ENCODE measurements at places on chromosomes 5 and 9. TPM values are rescaled to one million over a fixed set of nuclear protein-coding genes. Genes with fewer than 3 reads are reported as not detected.
A peak's percentile ranks its signal among the peaks of the same experiment; 100 is the strongest.

Gene RASGEF1C
- total RNA-seq: not detected

Gene PCDHGA8
- 1.1 TPM for total RNA-seq

Gene STXBP1
- 21.2 TPM for total RNA-seq

Gene ACOT12
- total RNA-seq: not detected

Gene KCNN2
- total RNA-seq: 2.7 TPM

DNA sequence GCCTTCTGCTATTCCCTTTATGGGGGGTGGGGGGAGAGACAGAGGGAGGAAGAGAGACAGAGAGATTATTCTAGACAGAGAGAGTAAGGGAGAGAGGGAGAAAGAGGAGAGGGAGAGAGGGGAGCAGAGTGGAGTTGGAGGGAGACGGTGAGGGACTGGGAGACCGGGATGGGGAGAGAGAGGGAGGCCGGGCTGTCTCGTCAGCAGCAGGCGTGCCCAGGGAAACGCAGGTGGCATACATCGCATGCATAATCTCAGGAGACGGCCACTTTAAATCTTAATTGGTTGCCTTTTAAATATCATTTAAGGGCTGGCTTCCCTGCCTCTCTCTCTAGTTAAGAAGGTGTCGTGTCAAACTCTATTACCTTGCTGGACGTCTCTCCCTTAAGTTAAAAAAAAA lies 8.4 kb downstream of the IRX4 start:
- H3K27ac ChIP-seq: no peak overlapping the region
- DNase-seq: no peak
- peaks cover 12% of the 10 kb centered on the region for H3K27me3 ChIP-seq

DNA sequence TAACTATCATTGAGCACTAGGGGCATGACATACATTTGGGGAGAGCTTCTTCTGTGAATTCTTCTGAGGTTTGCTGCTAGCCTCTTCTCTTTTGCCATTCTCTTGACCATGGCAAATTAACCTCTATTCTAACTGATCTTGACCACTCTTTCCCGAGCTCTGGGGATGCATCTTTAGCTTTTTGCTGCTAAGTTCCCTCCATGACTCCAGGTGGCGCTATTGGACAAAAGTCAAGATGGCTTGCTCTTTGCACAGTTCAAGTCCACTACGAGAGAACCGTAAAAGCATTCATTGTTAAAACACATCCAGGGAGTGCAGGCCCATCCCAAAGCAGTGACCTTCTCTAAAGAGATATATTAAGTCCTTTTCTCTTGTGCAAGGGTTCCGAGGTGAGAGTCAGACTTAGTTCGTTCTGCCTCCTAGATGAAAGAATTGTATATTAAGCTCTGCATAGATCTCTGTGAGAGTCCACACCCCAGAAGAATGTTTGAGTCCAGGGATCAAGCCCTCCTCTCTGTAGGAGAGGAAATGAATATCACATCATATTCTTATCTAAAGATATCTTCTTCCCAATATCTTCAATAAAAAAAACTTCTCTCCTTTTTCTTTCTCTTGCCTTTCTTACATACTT lies 1152.9 kb upstream of the CDH6 start:
- H3K36me3 ChIP-seq: no peaks in the 10 kb centered on the region
- H3K4me3 ChIP-seq: no peak overlapping the region
- H3K4me1 ChIP-seq: no peaks in the 10 kb centered on the region
- H3K27ac ChIP-seq: no peak overlapping the region

DNA sequence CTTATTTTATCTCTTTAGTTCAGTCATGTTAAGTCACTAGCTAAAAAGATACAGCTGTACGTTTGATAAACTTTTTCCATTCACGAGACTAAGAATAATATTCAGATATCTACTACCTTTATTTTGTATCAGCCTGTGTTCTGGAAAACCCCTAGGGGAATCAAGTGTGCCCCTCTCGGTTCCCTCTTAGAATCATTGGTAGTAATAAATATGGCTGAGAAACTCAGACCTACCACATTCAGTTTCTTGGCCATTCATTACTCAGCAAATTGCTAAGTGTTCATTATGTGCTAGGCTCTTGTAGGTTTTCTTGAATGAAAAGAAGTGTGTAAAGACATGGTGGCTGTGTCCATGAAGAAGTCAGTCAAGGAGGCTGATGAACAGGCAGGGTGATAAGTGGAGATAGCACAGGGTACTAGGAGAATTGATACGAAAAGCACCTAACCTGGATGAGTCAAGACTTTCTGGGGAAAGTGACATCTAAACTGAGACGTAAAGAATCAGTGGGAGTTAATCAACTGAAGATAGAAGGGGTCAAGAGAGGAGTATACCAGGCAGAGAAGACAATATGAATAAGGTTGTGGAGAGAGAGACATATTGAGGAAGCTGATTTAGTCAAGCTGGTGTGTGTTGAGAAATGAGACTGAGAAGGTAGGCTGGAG lies 86.2 kb downstream of the CSNK1G3 start:
- no peaks in the 10 kb centered on the region for H3K27me3 ChIP-seq
- no peaks in the 10 kb centered on the region for H3K4me1 ChIP-seq
- no peak for DNase-seq
- H3K27ac ChIP-seq: no peak overlapping the region
- no peaks in the 10 kb centered on the region for H3K36me3 ChIP-seq
- no peak overlapping the region for H3K4me3 ChIP-seq

- no peak overlapping the region for H3K27ac ChIP-seq
- no peaks in the 10 kb centered on the region for H3K4me1 ChIP-seq
- H3K27me3 ChIP-seq: no peaks in the 10 kb centered on the region
- H3K4me3 ChIP-seq: no peak overlapping the region
- H3K36me3 ChIP-seq: no peaks in the 10 kb centered on the region
Measured at GRCh38 chr5:65978251-65978650, 51.9 kb downstream of the ERBIN start.

- DNase-seq: no peak
- no peak overlapping the region for H3K27ac ChIP-seq
- H3K27me3 ChIP-seq: no peaks in the 10 kb centered on the region
- no peaks in the 10 kb centered on the region for H3K4me1 ChIP-seq
Measured at GRCh38 chr9:136180586-136180985, 24.3 kb downstream of the LHX3 start.

- no peaks in the 10 kb centered on the region for H3K36me3 ChIP-seq
- H3K4me3 ChIP-seq: no peak overlapping the region
- no peaks in the 10 kb centered on the region for H3K27me3 ChIP-seq
- peak overlapping the region; percentile 80 for H3K27ac ChIP-seq
Measured at GRCh38 chr9:120931231-120932085, 4.9 kb upstream of the TRAF1 start.

DNA sequence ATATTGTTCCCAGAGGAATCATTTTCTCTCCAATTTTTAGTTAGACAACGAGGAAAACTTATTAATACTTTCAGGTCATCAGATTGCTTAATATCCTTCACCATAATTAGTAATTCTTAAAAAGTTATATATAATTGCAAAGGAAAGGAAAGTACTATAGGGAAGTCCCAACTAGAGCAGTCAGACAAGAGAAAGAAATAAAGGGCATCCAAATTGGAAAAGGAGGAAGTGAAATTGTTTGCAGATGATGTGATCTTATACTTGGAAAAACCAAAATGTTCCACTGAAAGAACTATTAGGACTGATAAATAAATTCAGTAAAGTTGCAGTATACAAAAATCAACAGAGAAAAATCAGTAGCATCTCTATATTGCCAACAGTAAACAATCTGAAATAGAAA lies 223.5 kb upstream of the MEF2C start:
- no peak for DNase-seq
- no peaks in the 10 kb centered on the region for H3K36me3 ChIP-seq
- no peak overlapping the region for H3K27ac ChIP-seq
- H3K4me1 ChIP-seq: no peaks in the 10 kb centered on the region
- H3K4me3 ChIP-seq: no peak overlapping the region
- no peaks in the 10 kb centered on the region for H3K27me3 ChIP-seq

DNA sequence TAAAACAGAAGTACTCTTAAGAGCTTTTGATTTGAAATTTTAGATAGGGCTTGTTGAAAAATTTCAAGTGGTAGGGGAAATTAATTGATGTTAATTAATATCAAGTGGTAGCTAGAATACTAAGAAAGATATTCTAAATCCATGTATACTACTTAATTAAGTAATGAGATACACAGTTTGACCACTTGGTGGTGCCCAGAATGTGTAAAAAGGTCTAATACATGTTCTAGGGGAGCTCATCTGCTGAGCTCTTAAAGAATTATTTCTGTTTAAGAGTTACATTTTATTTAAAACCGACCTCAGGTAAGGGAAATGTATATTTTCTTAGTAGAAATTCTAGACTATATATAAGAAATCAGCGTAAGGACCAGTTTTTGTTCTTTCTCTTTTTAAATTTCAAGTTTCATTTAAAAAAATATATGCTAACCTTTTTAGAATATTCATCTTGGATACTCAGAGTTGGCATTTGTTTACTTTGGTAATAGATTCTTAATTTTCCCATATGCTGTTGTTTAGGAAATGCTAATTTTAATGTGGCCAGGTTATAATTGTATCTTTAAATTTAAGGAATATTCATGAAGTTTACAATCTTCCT lies 61.5 kb downstream of the LNPEP start:
- no peak overlapping the region for H3K27ac ChIP-seq
- H3K4me1 ChIP-seq: no peaks in the 10 kb centered on the region
- no peaks in the 10 kb centered on the region for H3K36me3 ChIP-seq
- no peak overlapping the region for H3K4me3 ChIP-seq
- no peak for DNase-seq
- H3K27me3 ChIP-seq: no peaks in the 10 kb centered on the region

- no peaks in the 10 kb centered on the region for H3K36me3 ChIP-seq
- no peak overlapping the region for H3K4me3 ChIP-seq
- peak overlapping the region; percentile 22 for H3K27ac ChIP-seq
- DNase-seq: no peak
- no peaks in the 10 kb centered on the region for H3K27me3 ChIP-seq
- no peaks in the 10 kb centered on the region for H3K4me1 ChIP-seq
Measured at GRCh38 chr5:126972062-126972895, 58.1 kb downstream of the MARCHF3 start.

DNA sequence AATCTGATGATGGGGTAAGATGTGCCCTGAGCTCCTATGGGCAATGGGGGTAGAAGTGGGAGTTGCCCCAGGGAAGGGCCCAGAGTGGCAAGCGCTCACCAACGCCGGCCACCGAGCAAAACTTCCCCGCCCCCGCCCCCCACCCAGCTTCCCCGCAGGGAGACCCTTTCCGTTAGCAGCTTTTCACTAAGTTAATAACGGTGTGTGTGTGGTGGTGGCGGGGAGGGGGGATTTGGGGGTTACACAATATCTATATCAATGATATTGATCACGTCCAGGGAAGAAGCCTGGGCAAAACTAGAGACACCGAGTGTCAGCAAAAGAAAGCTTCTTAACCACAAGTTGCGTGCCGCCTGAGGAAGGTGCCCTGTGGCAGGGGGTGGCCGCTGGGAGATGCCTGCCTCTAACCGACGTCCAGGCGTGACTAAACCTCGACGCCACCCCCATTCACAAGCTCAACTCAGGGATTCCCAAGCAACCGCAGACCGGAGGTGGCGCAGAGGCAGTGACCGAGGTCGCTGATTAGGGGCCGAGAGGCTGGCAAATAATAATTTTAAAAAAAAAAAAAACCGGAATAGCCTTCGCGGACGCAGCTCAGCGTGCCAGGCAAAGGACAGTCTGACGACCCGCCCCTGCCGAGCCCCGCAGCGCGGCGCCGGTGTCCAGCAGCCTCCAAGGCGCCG lies 222.6 kb downstream of the MEF2C start:
- DNase-seq: peak; percentile 56
- no peaks in the 10 kb centered on the region for H3K36me3 ChIP-seq
- H3K27me3 ChIP-seq: peaks cover 26% of the 10 kb centered on the region
- H3K4me1 ChIP-seq: no peaks in the 10 kb centered on the region
- no peak overlapping the region for H3K27ac ChIP-seq

- no peak overlapping the region for H3K27ac ChIP-seq
- H3K36me3 ChIP-seq: no peaks in the 10 kb centered on the region
- H3K4me3 ChIP-seq: no peak overlapping the region
- no peaks in the 10 kb centered on the region for H3K27me3 ChIP-seq
- H3K4me1 ChIP-seq: no peaks in the 10 kb centered on the region
Measured at GRCh38 chr9:82369251-82369945, 380.8 kb downstream of the SPATA31D1 start.

DNA sequence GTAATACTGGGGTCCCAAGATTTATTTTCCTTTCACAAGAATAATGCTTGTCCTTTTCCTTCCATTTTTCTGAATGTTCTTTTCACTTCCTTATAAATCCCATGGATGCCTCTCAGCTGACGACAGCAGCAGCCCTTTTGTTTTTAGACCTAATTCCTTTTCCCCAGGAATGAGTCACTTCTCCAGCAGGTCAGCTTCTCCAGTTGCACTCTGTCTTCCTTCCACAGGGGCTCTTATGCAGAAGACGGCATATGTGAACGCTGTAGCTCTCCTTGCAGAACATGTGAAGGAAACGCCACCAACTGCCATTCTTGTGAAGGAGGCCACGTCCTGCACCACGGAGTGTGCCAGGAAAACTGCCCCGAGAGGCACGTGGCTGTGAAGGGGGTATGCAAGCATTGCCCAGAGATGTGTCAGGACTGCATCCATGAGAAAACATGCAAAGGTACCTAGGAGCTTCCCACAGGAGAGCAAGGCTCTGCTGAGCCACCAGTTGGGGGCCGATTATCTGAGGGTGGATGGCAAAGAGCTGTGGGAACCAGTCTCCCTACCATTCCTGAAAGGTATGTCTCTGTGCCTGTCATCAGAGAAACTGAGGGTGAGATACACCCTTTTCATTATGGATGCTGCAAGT lies 72.9 kb downstream of the RFK start:
- no peak overlapping the region for H3K4me3 ChIP-seq
- H3K27ac ChIP-seq: no peak overlapping the region
- H3K36me3 ChIP-seq: no peaks in the 10 kb centered on the region

DNA sequence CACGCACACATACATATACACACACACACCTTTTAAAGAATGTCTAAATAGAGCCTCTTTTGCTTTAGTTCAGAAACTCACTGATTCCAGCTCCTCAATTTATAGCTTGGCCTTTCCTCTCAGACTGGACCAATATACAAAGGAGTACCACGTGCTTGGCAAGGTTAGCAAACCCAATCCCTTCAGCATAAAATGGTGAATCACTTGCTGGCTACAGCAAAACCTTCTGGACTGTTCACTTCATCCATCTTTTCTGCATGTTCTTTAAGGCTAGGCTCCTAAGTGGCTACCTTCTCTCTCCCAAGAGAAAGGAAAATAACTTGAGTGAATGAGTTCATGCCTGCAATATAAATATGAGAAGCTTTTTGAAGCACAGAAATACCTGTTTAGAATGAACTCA lies 109.7 kb downstream of the LPAR1 start:
- DNase-seq: no peak
- H3K27ac ChIP-seq: no peak overlapping the region
- H3K27me3 ChIP-seq: no peaks in the 10 kb centered on the region

DNA sequence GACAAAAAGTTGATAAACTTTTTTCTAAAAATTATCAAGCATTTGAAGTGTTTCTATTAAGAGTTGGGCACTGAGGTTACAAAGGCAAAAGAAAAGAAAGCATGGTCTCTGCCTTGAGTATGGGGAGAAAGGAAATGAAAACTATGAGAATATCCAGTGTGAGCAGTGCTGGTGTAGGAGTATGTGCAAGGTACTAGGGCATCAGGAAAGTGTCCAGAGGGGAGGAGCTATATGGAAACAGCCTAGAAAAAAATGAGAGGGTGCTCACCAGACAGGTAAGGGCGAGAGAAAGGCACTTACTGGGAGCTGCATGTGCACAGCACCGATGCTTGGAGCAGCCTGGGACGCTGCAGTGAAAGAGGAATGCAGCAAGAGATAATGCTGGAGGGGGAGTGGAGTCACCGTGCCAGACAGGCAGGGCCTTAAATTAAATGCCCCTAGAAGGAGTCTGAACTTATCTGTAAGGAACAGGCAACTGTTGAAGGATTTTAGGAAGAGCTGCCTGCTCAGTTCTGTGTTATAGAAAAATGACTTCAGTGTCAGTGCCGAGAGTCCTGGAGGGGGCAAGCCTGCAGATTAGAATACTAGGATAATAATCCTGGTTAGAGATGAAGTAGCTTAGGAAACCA lies 14.0 kb downstream of the MCC start:
- H3K27ac ChIP-seq: no peak overlapping the region
- no peaks in the 10 kb centered on the region for H3K4me1 ChIP-seq
- H3K4me3 ChIP-seq: no peak overlapping the region
- H3K36me3 ChIP-seq: no peaks in the 10 kb centered on the region
